ENCODE measurements at places on chromosomes 6 and 20. TPM values are rescaled to one million over a fixed set of nuclear protein-coding genes. Genes with fewer than 3 reads are reported as not detected.
A peak's percentile ranks its signal among the peaks of the same experiment; 100 is the strongest.

GRCh38 chr6:27502508-27503435 is 29.9 kb upstream of the ZNF184 start:
- DNase-seq: peak; percentile 42

GRCh38 chr6:16338577-16339264 is 100.3 kb downstream of the GMPR start:
- DNase-seq: no peak

- DNase-seq: no peak
Measured at GRCh38 chr20:7490288-7490687, 450.0 kb downstream of the HAO1 start.

DNA sequence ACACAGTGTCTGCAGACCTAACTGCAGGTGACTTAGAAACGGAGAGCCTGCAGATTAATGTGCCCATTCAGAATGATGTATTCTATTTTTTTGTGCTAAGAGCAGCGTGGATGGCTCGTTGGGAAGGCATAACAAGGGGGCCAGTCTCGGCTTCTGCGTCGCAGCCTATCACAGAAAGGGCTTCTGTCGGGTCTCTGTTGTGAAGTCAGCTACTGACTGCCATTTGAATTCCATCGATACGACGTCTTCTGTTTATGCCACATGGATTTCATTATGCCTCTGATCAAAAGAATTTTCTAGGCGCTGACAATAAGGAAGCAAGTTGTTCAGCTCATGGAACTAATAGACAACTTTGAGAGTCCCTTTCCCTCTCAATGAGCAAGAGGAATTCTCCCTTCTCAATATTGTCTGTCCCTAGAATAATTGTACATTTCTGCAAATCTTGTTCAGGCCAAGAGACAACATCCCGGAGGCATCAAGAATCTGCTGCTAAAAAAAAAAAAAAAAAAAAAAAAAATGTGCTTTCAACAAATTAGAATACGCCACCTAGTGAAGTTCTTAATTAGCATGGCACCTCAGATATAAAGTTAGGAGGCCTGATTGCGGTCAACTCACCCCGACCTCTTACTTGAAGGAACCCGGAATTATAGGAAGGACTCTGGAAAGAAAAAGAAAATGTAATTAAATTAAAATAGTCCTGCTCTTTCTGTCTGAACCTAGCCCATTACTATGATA is 223.9 kb downstream of the TSHZ2 start:
- no peak for DNase-seq

- DNase-seq: no peak
Measured at GRCh38 chr20:1831096-1831495, 64.1 kb upstream of the SIRPA start.

DNA sequence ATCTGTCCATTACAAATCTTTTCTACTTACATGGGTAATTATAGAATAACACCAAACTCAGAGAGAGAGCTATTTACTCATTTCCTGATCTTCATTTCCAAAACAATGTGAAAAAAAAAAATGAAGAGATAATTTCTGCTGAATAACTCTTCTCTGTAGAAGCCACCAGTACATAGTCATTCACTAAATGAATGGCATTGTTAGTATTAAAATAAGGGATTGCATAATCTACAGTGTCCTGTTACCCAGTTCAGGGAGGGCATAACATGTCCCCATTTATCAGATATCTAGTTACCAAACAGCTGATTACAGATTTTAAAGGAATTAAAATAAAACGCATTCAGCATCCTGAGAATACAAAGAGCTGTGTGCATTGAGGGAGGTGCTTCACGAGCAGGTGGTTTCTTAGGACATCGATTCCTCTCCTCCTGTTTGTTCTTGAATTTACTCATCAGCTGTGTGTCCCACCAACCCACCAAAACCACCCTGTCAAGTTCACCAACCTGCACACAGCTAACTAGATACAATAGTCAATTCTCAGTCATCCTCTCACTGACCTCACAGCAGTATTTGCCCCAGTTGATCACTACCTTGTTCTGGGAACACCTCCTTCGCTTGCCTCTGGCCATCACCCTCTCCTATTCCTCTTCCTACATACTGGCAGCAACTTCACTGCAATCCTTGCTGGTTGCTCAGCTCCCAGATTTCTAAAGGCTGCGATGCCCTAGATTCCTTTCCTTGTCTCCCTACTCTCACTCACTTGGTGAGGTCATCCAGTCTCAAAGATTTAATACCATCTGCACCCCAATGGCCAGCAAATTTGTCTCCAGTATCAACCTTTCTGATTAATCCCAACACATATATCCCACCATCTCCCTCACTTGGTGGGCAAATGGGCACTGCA is 18.7 kb downstream of the CNKSR3 start:
- DNase-seq: no peak

Gene JPH2
- total RNA-seq: 0.12 TPM

GRCh38 chr20:10134176-10134575 is 84.5 kb upstream of the SNAP25 start:
- no peak for DNase-seq

Gene VARS2
- total RNA-seq: 11.3 TPM

- DNase-seq: no peak
Measured at GRCh38 chr6:32167761-32168262, 3.4 kb downstream of the EGFL8 start.

GRCh38 chr6:120686492-120686891 is 647.8 kb downstream of the TBC1D32 start:
- DNase-seq: no peak

DNA sequence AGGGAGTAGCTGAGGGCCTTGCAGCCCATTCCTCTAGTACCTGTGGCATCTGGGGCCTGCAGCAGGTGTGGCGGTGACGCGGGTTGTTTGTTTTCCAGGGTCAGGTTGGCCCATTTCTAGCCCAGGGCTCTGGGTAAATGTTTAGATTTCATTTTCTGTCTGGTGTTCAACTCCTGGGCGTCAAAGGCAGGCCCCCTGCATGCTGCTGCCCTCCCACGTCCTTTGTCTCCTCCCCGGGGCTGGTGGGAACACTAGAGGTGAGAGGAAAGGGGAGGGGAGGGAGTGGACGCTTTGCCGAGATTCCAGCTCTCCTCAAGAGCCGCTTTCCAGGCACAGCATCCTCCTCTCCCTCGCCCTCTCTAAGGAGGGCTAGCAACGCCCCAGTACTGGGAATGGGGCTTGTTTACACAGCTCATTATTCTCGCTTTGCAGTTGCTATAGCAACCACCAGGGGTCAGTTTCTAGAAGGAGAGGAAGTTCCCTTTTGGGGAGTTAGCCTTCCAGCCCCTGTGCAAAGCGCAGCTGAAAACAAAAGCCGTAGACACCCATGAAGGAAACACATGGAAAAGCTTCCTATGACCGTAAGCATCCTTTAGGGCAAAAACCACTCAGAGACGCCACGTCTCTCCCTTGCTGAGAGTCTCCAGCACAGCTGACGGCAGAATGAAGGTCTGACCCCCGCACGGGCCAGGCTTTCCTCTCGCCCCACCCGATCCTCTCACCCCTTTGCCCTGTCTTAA is 170.6 kb downstream of the LY86 start:
- DNase-seq: peak; percentile 81

Gene E2F1
- 0.92 TPM for total RNA-seq

DNA sequence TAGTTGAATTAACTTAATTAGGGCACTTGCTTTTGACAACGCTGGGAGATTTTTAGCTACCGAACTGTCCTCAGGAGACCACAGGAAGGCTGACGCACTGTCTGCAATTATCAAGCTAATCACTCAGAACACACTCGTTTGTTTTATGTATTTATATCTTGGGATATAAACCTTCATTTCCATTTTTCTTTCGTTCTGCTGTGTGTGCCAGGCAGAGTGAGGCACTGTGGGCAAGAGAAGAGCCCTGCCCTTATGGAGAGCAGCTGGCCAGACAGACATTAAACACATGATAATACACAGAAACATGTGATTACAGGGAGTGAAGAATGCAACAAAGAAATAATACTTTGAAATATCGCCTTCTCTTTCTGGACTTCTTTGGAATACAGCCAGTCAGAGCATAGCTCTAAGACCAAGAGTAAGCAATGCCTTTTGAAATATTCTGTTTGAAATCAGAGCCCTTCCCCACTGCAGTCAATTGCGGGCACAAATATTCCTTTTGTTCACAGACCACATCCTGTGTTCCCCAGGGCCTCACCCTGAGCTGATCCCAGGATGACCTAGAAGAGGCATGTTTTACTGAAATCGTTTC is 96.8 kb downstream of the ANKRD60 start:
- DNase-seq: no peak

Gene TBXT
- total RNA-seq: not detected

Gene ZNF334
- total RNA-seq: 7.8 TPM

DNA sequence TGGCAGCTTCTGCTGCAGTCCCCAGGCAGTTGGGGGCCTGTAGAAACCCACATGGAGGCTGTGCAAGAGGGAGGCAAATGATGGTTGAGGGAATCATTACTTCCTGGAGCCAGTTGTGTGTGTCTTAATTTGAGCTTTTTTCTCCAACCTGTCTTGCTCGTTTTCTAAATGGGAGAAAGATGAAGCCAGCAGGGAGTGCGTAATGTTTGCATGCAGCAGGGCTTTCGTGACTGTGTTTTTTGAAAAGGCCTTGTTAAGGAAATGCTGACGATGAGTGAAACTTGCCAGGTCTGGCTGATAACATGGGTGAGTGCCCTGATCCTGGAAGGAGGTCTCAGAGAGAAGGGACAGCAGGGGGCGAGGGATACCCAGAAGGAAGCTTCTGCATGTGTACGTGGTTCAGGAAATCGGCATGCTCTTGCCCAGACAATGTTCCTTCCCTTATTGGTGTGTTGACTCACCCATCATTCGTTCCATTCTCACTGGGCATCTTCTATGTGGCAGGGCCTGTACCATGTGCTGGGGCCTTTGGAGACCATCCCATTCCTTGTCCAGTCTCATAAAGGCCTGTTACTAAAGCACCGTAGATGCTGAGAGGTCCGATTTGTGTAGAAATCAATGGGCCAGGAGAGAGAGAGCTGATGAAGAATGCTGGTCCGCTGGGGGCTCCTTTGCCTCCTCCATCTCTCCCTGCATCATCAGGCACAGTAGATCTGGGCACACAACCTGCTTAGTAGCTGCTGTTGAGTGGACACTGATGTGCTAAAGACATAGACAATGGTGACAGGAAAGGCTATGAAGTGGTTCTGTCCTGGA is 27.4 kb downstream of the GLP1R start:
- DNase-seq: no peak

Gene BMP2
- 4.0 TPM for total RNA-seq

DNA sequence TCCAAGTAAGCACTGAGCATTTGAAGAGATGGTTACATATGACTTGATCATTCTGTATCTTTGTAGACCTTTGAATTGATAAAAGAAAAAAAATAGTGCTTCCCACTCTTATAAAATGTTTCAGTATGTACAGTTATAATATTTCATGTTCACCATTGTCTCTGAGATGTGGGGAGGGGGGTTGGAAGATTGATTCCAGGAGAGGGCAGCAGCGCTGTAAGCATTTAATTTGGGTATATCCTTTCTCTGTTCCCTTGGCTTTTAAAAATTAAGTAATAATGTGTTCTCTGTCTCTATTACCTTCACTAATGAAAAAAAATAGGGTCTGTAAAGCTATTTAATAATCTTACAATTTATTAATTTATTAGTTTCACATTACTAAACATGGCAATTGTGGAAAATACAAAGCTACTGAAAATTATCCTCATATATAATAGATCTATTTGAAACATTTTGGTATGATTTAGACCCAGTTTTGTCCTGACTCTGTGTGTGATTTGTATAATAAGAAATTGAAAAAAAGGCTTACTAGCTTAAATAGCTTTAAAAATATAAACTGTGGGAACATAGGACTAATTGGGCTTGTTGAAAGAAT is 341.2 kb downstream of the CDKAL1 start:
- DNase-seq: no peak

Gene HLA-G
- 0.12 TPM for total RNA-seq

- DNase-seq: no peak
Measured at GRCh38 chr6:111724505-111724904, 118.8 kb upstream of the TRAF3IP2 start.

DNA sequence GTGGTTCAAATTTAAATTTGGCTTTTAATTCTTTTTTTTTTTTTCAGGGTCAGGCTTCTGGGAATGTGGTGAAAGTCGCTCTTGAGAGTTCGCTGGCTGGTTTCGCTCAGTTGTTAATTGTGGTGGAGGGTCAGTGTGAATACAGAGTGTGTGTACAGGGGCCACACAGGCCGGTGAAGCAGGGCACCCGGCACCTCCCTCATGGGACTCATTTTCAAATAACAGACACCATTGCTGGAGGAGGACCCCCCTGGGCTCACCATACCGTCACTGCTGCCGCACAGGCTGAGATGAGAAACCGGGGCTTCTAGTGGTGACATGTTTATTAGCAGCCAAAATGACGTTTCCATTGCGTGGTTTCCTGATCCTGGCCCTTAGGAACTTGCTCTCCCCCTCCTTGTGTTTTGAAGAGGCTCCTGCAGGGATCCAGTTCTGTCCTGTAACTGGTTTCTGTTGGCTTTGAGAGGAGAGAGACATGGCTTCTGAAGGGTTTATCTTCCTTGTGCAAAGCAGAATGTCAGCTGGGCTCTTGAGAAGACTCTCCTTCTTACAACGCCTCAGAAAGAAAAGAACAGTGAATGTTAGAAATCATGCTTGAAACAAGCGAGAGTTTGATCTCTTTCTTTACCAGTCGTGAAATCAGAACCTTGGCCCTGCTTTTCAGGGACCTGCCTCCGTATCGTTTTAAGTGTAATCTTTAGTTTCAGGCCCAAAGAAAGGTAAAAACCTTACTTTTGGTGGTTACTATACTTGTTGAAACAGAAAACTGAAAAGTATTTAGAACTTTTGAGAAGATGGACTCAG is 37.8 kb downstream of the DUSP22 start:
- DNase-seq: peak; percentile 50

- DNase-seq: no peak
Measured at GRCh38 chr6:128663238-128663637, 142.8 kb upstream of the PTPRK start.

GRCh38 chr6:69774740-69775584 is 21.8 kb downstream of the LMBRD1 start:
- no peak for DNase-seq

GRCh38 chr20:35600993-35601973 is 14.3 kb upstream of the SPAG4 start:
- peak; percentile 72 for DNase-seq

Gene ISM1
- 2.6 TPM for total RNA-seq

Gene GPR6
- total RNA-seq: not detected

GRCh38 chr6:3273707-3274521 is 15.2 kb downstream of the PSMG4 start:
- no peak for DNase-seq

DNA sequence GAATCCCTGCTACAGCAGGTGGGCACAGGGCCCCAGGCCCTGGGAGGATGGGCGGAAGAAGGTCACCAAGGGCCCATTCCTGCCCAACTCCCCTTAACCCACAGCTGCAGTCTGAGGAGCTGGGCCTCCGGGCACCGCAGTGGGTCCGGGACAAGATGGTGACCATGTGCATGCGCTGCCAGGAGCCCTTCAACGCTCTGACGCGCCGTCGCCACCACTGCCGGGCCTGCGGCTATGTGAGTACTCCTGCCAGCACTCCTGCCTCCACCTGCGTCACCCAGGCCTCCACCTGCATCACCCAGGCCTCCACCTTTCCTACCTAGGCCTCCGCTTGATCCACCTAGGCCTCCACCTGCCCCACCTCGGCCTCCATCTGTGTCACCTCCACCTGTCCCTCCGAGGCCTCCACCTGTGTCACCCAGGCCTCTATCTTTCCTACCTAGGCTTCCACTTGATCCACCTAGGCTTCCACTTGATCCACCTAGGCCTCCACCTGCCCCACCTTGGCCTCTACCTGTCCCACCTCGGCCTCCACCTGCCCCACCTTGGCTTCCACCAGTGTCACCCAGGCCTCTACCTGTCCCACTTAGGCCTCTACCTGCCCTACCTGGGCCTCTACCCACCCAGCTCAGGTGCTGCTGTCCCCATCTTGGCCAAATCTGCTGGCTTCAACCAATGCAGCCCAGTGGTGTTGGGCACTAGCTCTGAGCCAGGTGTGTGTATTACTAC is 16.8 kb downstream of the FGD2 start:
- no peak for DNase-seq

Data from pancreas (tissue), 10 donors.